ENCODE measurements at places on chromosomes 11 and 22.

DNA sequence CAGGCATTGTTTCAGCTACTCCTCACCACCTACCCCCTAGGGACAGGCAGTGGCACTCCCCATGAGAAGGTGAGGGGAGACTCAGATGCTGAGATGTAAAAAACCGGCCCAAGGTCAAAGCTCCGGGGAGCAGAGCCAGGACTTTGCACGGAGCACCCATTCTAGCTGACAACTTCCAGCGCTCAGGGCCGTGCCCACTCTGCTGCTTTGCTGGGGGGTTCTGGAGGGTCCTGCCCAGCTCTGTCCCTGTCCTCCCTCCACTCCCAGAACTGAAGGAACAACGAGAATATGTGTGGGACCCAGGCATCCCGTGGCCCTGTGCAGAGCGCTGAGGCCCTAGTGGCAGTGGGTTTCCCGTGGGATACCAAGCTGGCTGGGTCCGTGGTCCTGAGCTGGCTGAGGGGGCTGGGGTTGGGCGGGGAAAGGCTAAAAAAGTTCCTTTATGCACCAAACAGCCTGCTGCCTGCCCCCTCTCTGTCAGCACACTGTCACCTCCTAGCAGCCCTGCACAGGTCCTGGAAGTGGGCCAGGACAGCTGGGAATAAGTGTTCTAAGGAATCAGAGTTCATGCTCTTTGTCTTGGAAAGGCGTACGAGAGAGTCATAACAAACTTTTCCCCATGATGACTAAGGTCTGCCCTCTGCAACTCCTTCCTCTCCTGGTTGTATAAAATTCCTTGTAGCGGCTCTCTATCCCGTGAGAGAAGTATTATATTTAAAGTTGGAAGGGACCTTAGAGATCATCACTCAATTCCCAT lies 1.9 kb downstream of the MS4A10 start:
- no peak for DNase-seq

GRCh38 chr11:117700551-117700950 lies 96.5 kb downstream of the DSCAML1 start:
- no peak for DNase-seq

GRCh38 chr22:19085233-19085718 lies 36.9 kb downstream of the DGCR2 start:
- no peak for DNase-seq

GRCh38 chr11:1690167-1691025 lies 6.6 kb upstream of the KRTAP5-6 start:
- no peak for DNase-seq

DNA sequence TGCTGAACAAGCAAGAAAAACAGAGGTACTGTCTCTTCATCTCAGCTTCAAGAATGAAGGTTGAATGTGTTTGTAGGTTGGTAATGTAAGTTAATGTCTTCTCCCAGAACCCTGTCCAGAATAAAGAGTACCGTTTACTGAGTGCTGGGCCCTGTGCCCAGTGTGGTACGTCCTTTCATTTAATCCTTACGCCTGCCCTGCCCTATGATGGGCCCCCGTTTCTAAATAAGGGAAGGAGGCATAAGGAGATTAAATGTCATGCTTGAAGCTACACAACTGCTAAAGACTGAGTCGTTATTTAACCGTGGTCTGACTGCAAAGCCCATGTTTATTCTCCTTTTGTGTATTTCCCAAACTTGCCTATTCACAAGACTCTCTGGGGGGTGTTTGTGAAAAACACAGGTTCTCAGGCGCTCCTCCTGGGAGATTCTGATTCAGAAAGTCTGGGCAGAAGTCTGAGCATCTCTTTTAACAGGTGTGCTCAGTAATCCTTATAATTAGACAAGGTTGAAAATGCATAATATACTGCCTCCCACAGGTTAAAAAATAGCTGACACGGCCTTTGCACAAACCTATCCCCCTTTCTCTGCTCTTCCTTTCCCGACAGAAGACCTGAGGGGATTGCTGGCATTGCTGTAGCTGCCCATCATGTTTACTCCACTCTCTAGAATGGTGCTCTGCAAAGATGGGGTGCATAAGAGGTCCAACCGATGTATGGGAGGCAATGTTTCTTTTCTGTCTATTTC lies 56.3 kb upstream of the ZBTB44 start:
- no peak for DNase-seq

DNA sequence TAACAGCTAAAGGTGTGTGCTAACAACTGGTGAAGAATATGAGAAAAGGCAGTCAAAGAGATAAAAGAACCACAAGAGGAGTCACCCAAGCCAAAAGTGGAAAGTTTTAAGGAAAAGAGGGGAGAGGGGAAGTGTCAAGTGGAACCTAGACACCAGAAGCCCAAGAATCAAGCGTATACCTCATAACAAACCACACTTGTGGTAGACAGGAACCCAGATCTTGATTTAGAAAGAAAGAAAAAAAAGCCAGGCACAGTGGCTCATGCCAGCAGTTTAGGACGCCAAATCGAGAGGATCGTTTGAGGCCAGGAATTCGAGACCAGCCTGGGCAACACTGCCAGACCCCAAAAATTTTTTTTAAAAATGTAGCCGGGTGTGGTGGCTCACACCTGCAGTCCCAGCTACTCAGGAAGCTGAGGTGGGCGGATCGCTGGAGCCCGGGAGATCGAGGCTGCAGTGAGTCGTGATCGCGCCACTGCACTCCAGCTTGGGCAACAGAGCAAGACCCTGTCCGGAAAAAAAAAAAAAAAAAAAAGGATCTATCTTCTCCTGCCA lies 877 bp downstream of the SLC25A17 start:
- no peak for DNase-seq

- no peak for DNase-seq
Measured at GRCh38 chr11:103539166-103539565, 429.9 kb downstream of the DYNC2H1 start.

DNA sequence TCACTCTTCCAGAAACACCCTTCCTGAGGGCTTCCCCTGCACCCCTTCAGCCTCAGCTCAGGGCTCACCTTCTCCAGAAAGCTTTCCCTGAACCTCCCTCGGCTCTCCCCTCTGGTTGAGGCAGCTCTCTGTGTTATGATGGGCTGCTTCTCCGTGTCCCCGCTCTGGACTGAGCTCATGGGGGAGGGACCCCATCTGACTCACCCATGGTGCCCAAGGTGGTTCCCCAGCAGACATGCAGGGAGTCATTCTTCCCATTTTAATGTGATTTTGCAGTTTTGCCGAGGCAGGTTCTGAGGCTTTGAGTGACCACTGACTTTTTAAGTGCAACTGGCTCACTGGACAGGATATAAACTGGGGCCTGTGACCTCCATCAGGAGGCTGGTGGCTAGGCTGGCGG lies 495.1 kb downstream of the TBC1D22A start:
- DNase-seq = no peak

- DNase-seq = no peak
Measured at GRCh38 chr11:15145151-15145550, 30.4 kb downstream of the INSC start.

- no peak for DNase-seq
Measured at GRCh38 chr11:68691402-68691784, 7.0 kb downstream of the GAL start.

- DNase-seq = no peak
Measured at GRCh38 chr11:203945-204586, 3.1 kb downstream of the BET1L start.

GRCh38 chr11:116879800-116880625 lies 42.6 kb upstream of the APOA1 start:
- DNase-seq = no peak

Measured in activated CD4-positive, CD25-positive, alpha-beta regulatory T cell treated with anti-CD3 and anti-CD28 coated beads, Interleukin-2, amount 50 U/mL, for 72 hours (primary cell).